ENCODE measurements at places on chromosomes 16 and 17.

DNA sequence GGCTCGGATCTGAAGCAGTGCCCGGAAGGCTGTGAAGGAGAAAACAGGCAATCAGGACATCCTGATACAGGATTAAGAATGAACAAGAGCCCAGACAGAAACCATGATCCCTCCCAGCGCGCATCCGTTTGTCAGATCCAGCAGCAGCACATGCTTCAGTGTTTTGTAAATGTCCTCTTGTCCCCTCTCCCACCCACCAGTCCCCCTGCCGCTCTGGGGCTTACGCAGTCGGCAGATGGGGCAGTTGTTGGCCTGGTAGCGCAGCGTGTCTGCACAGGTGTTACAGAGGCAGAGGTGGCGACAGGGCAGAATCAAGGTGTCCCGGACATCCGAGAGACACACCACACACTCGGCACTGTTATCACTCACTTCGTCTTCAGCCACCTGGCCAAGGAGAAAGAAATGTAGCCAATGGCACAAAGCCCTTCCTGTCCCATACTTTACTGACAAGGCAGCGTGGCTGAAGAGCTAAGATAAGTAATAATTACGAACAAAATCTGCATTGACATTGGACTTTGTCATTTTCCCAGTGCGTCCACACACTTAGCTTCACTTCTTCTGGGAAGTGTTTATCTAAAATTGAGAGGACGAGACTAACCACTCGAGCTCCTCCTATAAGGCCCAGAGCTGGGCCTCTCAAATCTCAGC is 20.7 kb upstream of the FOXJ1 start:
- DNase-seq: no peak

DNA sequence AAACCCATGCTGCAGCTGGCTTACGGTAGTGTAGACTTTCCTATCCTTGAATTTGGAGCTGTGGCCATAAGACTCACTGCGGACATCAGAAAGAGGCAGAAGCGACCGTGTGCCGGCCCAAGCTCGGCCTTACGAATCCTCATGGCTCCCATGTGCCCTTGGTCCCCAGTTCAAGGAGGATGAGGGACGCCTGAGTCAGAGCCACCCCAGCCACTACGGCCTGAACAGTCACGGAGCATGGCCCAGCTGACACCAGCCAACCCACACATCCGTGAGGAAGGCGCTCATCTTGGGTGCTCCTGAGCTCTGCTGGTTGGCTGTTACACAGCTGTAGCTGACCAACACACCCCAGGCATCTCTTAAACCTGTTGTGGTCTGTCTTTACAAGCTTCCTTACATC is 44.0 kb downstream of the ZCCHC14 start:
- no peak for DNase-seq

DNA sequence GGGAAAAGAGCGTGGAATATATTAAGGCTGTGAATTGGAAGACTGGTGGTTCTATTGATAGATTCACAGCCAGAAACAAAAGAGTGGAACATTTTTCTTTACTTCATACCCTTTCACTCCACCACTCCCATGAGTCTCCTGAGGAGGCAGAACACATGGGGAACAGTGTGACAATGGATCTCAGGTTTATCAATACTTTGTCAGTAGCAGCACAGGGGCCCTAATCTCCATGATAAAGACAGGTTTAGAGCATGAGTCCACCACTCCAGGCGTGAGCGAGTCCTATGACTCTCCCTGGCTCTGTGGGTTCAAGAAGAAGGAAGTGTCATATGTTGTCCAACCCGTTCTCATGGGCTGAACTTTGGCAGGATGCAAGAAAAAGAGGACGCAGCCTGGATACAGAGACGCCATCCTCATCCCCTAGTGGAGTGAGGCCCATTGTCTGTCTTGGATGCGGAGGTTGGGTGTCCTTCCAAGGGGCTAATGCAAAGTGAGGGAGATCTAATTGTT is 361.2 kb downstream of the TMEM114 start:
- no peak for DNase-seq

DNA sequence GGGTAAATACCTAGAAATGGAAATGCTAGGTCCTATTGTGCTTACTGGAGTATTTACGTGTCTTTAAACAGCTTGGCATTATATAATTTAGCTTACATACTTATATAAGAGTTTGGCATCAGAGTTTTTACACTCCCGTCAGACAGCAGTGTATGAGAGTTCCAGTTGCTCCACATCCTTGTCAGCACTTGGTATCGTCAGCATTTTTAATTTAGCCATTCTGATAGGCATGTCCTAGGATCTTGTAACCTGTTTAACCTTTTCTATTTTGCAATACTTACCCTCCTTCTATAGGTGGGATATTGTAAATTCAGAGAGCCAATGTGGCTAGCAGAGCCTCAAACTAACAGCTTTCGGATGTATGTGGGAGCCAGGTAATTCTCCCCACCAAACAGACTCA is 228.3 kb upstream of the EEF2KMT start:
- no peak for DNase-seq

- DNase-seq: no peak
These were observed 45.0 kb downstream of the KPNA2 start for GRCh38 chr17:68080411-68081150.

DNA sequence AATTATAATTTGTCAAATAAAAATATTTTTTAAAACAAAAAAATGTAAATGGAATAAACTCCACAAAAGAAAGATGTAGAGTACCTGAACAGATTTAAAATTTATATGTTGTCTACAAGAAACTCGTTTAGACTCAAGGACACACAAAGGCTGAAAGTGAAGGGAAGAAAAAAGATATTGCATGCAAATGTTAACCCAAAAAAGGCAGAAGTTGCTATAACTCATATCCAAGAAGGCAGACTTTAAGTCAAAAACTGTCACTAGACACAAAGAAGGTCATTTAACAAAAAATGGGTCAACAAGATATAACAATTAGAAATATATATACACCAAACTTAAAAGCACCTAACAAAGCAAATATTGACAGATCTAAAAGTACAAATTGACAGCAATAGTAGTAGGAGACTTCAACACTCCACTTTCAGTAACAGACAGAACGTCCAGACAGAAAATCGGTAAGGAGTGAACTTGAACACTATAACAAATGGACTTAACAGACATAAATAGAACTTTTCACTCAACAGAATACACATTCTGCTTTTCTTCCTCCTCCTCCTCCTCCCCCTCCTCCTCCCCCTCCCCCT is 40.8 kb upstream of the MYLK3 start:
- DNase-seq: no peak

DNA sequence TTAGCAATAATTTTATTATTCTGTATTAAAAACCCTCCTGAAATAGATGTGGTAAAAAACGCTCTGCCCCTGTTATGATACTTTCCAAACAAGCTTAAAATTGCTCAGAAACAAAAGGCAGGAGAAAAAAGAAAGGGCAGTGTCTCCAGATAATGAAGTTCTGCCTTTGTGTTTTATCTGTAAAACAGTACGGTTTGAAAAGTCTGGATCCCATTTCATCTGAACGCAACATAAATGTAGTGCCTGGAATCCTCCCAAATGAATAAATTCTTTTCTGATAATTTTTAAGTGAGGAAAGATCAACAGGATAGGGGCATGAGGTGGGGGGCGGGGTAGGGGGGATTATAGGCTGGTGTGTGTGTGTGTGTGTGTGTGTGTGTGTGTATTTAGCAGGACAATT is 87.5 kb upstream of the SOX9 start:
- DNase-seq: no peak

- no peak for DNase-seq
These were observed 2.2 kb downstream of the SERPINF2 start for GRCh38 chr17:1744551-1745512.

- DNase-seq: no peak
These were observed 1.0 kb downstream of the MTMR4 start for GRCh38 chr17:58513267-58513964.

- DNase-seq: no peak
These were observed 215.5 kb downstream of the MRTFB start for GRCh38 chr16:14286368-14287230.

GRCh38 chr16:82111944-82112343 is 58.1 kb downstream of the MPHOSPH6 start:
- no peak for DNase-seq

DNA sequence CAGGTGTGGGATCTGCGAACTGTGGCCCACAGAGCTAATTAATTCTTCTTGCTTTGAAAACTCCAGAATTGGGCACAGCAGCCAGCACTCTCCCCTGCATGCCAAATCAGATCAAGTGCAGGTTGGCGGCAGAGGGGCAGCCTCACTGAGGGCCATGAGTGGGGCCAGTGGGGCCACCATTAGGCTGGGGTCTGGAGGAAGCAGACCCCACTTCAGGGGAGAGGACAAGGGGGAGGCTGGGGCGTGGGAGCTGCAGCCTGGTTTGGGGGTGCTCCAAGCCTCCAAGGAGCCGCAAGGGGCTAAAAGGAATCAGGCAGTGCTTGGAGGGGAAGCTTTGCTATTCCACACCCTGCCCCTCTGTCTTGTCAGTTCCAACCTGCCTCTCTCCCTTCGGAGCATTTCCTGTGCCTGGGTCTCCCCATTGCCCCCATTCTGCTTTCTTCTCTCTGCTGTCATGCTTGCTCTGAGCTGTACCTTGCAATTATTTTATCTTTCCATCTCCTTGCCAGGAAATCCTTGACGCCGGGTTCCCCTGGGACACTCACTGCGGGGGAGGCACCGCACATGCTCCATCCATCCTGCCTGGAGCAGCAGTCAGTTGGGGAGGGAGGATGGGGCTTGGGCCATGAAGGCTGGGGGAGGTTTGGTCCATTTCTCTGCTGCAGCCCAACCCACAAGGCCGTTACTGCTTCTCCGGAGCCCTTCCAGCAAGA is 3.3 kb upstream of the ABCC3 start:
- no peak for DNase-seq

DNA sequence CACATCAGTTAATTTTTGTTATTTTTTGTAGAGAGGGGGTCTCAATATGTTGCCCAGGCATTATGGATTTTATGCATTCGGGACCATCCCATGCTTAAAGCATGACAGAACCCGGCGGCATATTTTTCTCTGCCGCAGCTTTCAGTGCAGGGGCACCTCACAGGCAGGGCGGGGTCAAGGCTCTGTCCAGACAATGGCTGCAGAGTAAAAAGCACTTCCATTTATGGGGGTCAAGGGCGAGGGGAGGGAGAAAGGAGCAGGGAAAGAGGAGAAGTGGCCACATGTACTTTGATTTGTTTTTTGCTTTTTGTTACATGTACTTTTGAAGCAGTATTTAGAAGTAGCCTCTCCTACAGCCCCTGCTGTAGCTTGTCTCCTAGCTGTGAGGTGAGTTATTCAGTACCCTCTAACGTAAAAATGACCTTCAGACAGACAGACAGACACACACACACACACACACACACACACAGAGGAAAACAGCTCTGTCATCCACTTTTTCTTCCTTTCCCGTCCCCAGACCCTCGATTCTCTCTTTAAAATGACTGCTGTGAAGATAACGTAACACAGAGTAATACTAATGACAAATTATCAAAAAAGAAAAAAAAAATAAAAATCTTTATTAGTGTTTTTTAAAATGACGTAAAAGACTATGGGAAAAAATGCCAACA is 856 bp upstream of the SCPEP1 start:
- DNase-seq: no peak

- no peak for DNase-seq
These were observed 135.1 kb upstream of the CORO6 start for GRCh38 chr17:29757788-29758187.

GRCh38 chr16:89847940-89848297 is 19.6 kb downstream of the SPIRE2 start:
- DNase-seq: no peak

- DNase-seq: no peak
These were observed 40.5 kb downstream of the BAHCC1 start for GRCh38 chr17:81435652-81436293.

GRCh38 chr16:22007509-22008214 is at the start of gene MOSMO:
MOSMO (plus strand) TSS chr16:22008111; CDS start chr16:22008302, 191 bp downstream.
- no peak for DNase-seq

DNA sequence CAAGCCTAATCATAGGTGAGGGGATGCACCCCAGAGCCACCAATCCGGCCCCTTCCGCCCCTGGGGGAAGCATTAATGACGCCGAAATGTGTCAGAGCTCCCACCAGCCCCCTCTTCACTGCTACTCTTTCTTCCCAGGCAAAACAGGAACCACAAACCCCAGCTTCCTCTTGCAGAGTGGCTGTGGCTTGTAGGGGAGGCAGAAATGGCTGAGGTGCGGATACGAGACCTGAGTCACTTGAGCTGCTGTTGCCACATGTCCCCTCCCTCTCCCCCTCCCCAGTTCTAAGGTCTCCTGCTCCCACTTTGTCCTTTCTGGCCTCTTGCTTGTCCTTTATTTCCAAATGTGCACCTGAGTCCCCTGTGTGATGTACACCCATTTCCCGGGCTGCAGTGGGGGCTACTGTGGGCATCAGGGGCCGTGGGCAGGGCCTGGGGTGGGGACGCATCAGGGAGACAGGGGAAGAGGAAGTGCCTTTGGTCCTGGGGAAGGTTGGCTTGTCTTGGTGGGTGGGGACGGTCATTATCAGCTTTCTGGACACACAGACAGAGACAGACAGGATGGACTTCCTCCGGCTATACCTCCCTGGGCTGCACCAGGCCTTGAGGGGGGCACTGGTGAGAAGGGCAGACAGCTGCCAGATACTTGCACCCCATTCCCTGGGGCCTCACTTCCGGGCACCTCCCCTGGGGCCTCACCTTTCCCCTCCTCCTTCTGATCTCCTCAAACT is at the start of gene APOBR:
TSS of gene APOBR (plus strand) at position 523 of the 731 bp plus-strand sequence. CDS start at position 562, 39 bp downstream.
- DNase-seq: no peak
